NCI-H69 (cell line): ENCODE measurements at places on chromosomes 3 and 15.

GRCh38 chr15:72369964-72370363 is 5.8 kb downstream of the HEXA start:
- DNase-seq = no peak

- no peak for DNase-seq
Observed at GRCh38 chr3:155282385-155283091, 10.9 kb downstream of the STRIT1 start.

- DNase-seq = no peak
Observed at GRCh38 chr15:49430046-49430445, 7.0 kb downstream of the FGF7 start.

DNA sequence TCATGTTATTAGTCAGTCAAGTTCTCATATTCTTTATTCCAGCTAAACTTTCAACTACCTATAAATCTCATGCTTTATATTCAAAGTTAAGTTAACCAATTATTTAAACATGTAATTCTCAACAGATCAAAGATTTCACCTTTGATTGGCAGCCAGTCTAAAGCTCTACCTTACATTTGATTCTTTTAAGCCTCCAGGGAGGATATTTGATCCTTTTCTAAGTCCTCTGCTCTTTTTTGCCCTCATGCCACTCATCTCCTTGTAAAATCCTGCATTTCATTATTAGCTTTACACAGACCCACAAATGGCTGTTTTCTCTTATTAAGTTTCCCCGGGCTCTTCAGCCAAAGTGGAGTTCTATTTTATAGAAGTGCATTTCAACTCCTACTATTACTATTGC is 134.1 kb downstream of the NLGN1 start:
- peak; percentile 32 for DNase-seq

DNA sequence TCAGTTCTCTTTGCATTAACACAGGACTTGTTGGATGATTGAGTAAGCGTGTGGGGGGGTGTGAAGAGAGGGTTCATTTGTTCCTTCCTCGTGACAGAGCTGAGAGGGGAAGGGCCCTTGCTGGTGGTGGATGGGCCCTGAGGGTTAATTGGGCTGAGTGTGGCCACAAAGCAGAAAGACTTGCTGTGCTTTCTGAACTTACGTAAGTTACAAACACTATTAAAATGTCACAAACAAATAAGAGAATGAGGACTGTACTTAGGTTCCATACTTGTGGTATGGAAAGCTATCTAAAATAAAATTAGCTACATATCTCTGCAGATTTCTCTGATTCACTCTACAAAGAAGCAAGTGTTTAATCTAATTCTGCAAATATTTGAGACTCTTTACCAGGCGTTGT is 231.3 kb downstream of the LPP start:
- no peak for DNase-seq

GRCh38 chr3:4562595-4562994 is 69.4 kb downstream of the ITPR1 start:
- no peak for DNase-seq

GRCh38 chr15:59410391-59410896 is 27.5 kb upstream of the FAM81A start:
- DNase-seq = no peak

DNA sequence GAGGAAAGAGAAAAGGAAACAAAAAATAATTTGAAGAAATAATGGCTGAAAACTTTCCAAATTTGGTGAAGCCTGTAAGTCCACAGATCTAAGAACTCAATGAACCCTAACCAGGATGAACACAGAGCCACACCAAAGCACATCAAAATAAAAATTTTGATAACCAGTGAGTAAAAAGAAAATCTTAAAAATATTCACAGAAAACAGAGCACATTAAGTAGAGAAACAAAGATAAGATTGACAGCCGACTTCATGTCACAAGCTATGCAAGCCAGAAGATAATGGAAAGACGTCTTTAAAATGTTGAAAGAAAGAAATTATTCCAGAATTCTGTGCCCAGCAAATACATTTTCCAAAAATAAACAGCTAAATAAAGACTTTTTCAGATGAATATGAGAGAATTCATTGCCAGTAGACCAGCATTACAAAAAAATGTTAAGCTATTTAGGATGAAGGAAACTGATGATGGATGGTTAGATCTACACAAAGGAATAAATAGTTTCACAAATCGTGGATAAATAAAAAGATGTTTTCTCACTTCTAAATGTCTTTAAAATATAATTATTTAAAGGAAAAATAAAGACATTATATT is 140.2 kb upstream of the SKOR1 start:
- peak; percentile 45 for DNase-seq

- no peak for DNase-seq
Observed at GRCh38 chr3:70868561-70868960, 556.1 kb upstream of the MDFIC2 start.
